ENCODE measurements at places on chromosomes 5 and 9. TPM values are rescaled to one million over a fixed set of nuclear protein-coding genes. Genes with fewer than 3 reads are reported as not detected.
A peak's percentile ranks its signal among the peaks of the same experiment; 100 is the strongest.

The SURF2 gene
- 25.5 TPM for total RNA-seq

DNA sequence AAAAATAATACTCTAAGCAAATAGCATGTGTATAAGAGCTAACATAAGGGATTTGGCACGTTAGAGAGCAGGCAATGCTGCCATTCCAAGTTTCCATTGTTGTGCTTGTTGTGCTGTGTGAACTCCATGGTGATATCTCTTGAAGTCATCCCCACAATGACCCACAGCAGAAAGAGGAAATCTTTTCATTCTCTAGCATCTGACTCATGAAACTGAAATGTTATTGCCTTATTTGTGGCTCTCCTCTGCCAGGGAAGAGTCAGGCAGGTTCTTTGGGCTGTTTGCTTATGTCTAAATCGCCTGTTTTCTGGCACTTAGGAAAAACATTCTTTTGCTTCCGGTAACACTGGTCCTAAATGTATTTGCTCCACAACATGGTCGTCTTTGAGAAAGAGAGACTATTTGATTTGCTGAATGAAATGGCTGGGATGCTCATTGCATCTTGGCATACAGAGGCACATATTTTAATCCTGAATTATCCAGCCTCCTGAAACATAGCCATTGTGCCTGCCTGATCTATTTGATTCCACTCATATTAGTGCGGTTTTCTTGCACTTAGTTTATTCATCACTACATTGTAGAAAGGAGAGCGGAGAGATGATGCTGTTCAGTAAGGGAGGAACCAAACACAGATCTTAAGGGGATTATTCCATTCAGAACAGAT, 188.8 kb downstream of the CSNK1G3 start:
- no peak for DNase-seq

DNA sequence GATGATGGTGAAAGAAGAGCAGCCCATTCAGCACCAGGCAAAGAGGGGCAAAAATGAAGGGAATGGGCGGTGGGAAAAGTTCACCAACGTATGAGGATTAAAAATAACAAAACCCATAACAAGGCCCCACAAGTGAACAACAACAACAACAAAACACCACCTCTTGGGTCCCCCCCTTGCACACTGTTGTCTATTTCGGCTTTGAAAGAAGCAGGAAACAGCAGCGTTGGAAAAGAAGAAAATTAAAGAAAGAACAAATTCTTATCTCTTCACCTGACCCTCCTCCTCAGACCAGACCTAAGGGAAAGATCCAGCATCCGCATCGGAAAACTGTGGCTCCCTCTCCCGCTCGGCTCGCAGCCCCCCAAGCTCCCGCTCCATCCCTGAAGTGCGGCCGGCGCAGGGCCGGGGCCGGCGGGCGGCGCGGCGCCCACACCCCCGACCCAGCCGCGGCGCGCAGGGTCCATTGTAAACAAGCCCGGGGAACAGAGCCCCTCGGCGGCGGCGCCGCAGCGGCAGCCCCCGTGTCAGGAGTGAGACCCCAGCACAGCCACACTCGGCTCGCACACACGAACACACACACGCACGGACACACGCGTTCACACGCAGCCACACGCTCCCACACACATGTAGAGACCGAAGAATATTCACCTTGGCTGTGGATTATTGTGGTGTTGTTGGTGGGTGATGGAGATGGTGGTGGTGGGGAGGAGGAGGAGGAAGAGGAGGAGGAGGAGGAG, 535 bp downstream of the RFX3 start:
- DNase-seq = no peak

The CERCAM gene
- total RNA-seq = 25.7 TPM

DNA sequence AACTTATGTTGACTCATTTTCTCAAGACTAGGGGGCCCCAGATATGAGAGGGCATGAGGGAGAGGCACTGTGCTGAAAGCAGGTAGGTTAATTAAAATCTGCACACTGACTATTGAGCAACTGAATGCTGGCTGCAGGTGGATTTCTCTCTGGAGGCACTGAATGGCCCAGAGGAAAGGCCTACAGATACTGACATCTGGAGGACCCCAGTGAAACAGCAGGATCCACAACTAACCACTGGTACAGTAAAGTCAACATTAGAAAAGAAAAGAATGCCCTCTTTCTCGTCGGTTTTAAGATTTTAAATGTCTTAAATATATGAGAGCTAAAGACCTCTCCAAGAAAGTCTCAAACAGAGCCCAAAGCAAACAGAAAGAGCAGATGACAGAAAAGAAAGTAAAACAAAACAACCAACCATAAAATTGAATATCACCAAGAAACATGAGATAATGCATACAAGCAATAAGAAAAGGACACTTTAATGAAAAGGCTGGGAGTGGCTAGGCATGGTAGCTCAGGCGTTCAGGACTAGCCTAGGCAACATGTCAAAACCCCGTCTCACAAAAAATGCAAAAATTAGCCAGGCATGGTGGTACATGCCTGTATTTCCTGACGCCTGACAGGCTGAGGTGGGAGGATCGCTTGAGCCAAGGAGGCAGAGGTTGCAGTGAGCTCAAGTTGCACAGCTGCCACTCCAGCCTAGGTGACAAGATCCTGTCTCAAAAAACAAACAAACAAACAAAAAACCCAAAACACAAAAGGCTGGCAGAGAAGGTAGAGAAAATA, 43.3 kb downstream of the PUM3 start:
- DNase-seq = no peak

- DNase-seq = no peak
Measured at GRCh38 chr9:113886466-113886865, 10.4 kb downstream of the ZNF618 start.

DNA sequence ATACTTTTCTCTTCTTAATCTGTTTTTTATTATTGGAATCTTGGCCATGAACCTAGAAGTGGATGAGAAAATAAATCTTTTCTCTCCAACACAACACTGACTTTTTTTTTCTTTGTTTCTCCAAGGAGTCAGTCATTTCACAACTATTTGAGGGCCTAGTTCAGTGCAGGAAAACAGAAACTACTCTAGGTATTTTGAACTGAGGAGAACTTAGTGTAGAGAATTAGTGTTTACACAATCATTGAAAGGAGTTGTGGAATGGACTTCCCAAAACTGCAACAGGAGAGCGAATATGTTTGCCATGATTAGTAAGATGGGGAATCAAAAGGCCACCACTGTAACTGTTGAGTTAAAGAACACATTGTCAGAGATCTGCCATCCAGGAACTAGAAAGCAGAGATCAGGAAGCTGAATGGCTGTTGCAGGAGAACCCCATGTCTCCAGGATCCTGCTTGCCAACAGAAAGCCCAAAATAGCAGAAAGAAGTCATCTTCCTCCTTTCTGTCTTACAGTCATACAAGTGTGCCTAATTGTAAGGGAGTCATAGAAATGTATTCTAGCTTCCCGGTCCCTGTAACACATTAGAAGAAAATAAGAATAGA, 20.3 kb upstream of the PCDH1 start:
- DNase-seq = no peak

DNA sequence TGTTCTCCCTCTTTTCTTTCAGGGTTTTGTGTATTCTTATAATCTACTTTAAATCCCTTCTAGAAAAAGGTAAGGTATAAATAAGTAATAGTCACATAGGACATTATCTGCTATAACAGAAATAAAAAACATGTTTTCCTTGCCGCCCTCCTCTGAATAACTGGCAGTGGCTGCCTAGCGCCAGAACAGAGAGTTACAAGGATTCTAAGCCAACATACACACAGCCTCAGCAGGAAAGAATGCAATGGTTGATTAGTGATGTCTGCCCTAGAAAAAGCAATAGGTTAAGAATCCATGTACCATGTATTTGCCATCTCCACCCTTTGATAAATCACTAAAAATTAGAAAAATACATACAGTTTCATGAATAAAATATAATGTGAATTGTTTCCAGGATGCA, 4.9 kb downstream of the MED27 start:
- no peak for DNase-seq

The TEX48 gene
- not detected for total RNA-seq

GRCh38 chr9:16191691-16192402, 639.0 kb downstream of the CCDC171 start:
- DNase-seq = peak; percentile 81

- no peak for DNase-seq
Measured at GRCh38 chr5:85533341-85534047, 1084.2 kb upstream of the COX7C start.

The ACSL6 gene
- 1.0 TPM for total RNA-seq

GRCh38 chr9:98412101-98412842, 156.8 kb upstream of the TBC1D2 start:
- no peak for DNase-seq

DNA sequence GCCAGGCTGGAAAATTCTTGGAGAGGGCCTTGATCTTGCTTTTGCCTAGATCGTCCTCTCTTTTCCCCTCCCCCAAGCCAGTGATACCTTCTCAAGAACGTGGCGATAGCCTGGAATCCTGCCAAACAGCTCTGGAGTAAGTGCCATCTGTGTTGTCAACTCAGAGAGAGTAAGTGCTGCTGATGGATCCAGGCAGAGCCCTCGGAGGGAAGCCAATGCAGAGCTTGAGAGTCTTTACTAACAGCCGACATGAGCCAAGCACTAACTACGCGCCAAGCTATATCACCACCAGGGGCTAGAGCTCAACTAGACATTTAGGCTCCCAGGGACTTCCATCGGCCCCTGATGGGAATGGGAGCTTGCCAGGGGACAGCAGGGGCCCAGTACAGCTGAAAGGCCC, 17.6 kb downstream of the RAPGEF1 start:
- no peak for DNase-seq

The ANKRD34B gene
- total RNA-seq = not detected

GRCh38 chr5:36423578-36424307, 122.0 kb upstream of the RANBP3L start:
- DNase-seq = no peak

The MYOT gene
- total RNA-seq = 3.2 TPM

DNA sequence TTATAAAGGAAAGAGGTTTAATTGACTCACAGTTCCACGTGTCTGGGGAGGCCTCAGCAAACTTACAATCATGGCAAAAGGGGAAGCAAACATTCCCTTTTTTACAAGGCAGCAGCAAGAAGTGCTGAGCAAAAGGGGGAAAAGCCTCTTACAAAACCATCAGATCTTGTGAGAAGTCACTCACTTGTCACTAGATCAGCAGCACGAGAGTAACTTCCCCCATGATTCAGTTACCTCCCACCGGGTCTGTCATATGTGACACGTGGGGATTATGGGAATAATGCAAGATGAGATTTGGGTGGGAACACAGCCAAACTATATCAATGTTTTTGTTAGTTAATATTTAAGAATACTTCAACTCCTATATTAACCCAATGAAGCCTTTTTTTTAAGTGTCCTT, 275.2 kb upstream of the CDH9 start:
- DNase-seq = no peak

The DTWD2 gene
- total RNA-seq = 3.5 TPM

DNA sequence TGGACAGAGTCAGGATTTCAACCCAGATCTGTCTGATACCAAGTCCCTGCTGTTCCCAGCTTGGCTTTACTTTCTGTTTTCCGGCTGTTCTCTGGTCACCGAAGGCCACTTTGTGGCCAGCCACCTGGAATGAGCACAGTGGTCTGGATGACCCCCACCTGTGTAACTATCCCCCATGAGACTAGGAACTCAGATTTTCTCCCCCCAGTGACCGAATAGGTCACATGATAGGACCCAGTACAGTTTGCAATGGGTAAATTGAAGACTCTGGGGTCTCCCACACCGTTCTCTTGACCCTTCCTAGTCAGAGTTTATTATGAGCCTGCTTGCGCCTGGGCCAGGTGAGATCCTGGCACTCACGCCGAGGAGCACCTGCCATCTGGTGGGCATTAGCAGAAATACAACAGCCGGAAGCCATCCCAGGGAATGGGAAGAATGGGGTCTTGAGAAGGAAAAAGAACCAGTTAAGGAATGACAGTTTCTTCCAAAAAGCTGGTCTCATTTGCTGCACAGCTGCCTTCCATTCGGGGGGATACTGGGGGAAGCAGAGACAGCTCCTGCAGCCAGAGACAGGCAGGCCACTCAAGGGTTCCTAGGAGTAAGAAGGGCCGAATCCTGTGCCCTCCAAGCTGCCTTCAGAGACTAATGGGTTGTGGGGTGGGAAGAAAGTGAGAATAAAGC, 7.1 kb downstream of the PHYHD1 start:
- no peak for DNase-seq

The SLC36A2 gene
- total RNA-seq = 0.47 TPM

The MVB12B gene
- total RNA-seq = 21.4 TPM

All from omental fat pad (tissue), 4 donors.